ENCODE measurements at places on chromosomes 11 and 22. TPM values are rescaled to one million over a fixed set of nuclear protein-coding genes. Genes with fewer than 3 reads are reported as not detected.

The MFRP gene
- polyA plus RNA-seq: not detected

The ESRRA gene
- polyA plus RNA-seq: 5.3 TPM

DNA sequence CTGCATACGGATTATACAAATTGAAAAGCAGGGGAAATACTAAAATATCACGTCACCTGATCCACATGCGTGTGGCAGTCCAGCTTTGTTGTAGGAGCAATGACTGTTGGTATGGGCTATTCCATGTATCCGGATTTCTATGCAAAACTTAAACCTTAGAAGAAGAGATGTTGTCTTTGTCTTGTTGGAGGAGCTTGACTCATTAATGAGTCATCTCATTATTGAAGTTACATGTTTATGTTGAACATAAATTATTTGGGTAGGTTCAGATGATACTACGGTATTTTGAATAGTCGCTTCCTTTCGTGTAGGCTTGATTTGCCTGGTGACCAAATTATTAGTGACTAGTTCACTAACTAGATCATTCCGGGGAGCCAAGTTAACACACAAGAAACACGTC is 806 bp upstream of the SAAL1 start:
- DNase-seq: no peak

DNA sequence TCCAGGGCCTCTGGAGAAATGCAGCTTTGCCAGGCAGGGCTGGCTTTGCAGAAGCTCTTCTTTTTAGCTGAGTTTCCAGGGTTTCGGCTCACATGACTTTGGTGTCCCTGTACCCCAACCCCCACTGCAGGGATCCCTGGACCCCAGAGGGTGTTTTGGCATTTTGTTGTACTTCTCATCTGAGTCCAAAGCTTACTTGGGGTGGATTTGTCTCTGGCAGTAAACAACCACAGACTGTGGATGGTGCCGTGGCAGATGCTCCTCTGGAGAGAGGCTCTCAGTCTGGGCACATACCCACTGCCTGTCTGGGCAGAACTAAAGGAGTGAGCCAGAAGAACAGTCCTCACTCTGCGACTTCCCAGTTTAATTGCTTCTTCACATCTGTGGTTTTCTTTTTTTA is 49.6 kb downstream of the COMMD9 start:
- no peak for DNase-seq

DNA sequence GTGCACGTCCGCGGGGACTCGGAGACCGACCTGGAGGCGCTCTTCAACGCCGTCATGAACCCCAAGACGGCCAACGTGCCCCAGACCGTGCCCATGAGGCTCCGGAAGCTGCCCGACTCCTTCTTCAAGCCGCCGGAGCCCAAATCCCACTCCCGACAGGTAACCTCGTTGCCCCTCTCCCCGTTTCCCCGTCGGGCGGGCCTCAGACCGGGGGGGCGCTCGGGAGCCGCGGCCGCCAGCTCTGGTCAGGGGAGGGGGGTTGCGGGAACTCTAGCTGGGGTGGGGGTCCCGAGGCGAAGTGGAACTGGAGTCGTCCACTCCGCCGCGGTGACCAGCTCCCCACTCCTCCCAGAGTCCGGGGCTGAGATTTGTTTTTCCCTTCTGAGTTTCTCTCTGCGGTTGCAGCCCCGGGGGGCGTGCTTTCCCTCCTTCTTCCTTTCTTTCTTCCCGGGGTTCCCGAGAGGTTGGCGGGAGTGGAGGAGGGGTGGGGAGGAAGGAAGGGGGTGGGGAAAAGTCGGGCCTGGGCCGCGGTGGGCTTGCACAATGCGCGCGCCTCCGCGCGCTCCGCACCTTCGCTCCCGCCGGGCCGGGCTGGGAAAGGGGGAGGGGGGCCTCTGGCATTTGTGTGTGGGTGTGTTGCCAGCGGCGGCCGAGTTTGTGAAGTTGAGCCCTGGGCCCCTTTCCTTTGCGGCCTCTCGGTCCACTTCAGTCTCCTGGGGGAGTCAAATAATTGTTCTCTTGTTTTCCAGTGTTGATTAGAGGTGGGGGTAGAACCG is 952 bp downstream of the YAP1 start:
- DNase-seq: peak; percentile 2

GRCh38 chr22:25478528-25478927 is 85.9 kb upstream of the GRK3 start:
- DNase-seq: no peak

GRCh38 chr11:75635066-75635862 is 33.6 kb downstream of the MAP6 start:
- no peak for DNase-seq

DNA sequence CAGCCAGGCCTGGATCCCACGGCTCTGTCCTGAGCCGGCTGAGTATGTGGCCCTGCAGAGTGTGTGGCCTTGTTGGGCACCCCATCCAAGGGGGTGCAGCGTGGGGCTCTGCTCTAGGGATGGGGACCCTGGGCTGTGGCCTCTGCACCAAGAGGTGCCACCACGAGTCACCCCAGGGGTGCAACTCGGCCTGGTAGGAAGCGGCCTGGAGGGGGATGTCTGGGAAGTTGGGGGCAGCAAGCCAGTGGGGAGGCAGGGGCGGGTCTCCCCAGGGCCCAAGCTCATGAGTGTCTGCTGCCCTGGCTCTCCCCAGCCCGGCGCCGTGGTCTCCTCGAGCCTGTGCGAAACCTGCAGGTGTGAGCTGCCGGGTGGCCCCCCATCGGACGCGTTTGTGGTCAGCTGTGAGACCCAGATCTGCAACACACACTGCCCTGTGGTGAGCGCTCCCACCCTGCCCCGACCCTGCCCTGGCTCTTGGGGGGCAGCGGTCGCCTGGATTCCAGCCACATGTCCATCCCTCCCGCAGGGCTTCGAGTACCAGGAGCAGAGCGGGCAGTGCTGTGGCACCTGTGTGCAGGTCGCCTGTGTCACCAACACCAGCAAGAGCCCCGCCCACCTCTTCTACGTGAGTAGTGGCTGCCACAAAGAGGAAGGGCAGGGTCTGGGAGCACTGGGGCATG is 24.2 kb upstream of the MUC5B start:
- DNase-seq: no peak

GRCh38 chr11:31649129-31649966 is 139.8 kb downstream of the ELP4 start:
- no peak for DNase-seq

GRCh38 chr11:40759341-40759740 is 700.1 kb downstream of the LRRC4C start:
- DNase-seq: no peak
